Mononuclear cell (primary cell): ENCODE measurements at places on chromosomes 1 and 21. TPM values are rescaled to one million over a fixed set of nuclear protein-coding genes. Genes with fewer than 3 reads are reported as not detected.

Gene KRTAP13-3
- not detected for total RNA-seq

Gene TFAP2E
- 0.52 TPM for total RNA-seq

Gene CFAP126
- not detected for total RNA-seq

Gene KLF17
- total RNA-seq = not detected

Gene ZNF124
- total RNA-seq = 68.6 TPM

Gene NBPF15
- 44.2 TPM for total RNA-seq

Gene CELA3B
- total RNA-seq = not detected

Gene CD164L2
- not detected for total RNA-seq

Gene CHODL
- total RNA-seq = not detected

Gene SH3BGR
- not detected for total RNA-seq

Gene F13B
- total RNA-seq = not detected

Gene SPAG17
- 0.21 TPM for total RNA-seq

Gene PLA2G2C
- under 0.01 TPM for total RNA-seq

Gene TMCC2
- total RNA-seq = 4.3 TPM

Gene SEMA4A
- 30.4 TPM for total RNA-seq

Gene IFFO2
- total RNA-seq = 37.5 TPM

Gene UBE4B
- total RNA-seq = 26.7 TPM

Gene OR2W3
- 1.2 TPM for total RNA-seq

Gene ARMH1
- total RNA-seq = 30.0 TPM

Gene LCE2B
- total RNA-seq = not detected
